HCT116 (cell line): ENCODE measurements at places on chromosomes 1 and 21.

GRCh38 chr1:59543211-59543668, 246.3 kb downstream of the FGGY start:
- no peak for DNase-seq

GRCh38 chr1:155776414-155776813, 80.6 kb downstream of the GON4L start:
- no peak for DNase-seq

GRCh38 chr21:31804008-31804394, 68.8 kb upstream of the HUNK start:
- DNase-seq, result no peak

DNA sequence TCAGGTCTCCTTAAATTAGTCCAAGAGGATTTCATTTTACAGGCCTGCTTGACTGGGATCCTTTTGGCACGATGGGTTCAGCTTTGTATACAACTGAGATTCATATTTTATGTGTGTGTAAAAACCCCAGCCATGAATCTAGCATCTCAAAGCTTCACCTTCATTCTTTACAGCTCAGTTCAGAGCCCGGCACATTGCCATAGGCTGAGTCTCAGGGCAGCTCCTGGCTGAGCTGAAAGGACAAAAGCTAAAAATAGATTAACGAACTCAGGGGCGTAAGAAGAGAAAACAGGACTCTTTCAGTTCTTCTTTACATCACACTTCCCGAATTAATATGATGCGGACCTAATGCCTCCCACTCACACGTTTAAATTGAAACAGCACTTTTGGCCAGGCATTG, 262.8 kb upstream of the PBX1 start:
- DNase-seq, result no peak

DNA sequence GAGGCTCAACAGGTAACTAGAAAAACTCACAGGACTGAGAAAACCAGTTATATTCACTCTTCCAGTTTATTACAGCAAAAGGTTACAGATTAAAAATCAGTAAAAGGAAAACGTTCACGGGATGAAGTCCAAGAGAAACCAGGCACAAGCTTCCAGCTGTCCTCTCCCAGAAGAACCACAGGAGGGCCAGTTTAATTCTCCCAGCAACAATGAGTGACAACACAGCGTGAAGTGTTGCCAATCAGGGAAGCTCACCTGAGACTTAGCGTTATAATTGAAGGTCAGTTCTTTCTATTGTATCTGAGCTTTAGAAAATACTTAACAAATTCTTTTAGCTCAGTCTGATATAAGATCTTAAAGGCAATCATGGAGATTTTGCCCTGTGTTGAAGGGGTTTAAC, 65.2 kb upstream of the TNR start:
- no peak for DNase-seq
